ENCODE measurements at places on chromosomes 5 and 9.

DNA sequence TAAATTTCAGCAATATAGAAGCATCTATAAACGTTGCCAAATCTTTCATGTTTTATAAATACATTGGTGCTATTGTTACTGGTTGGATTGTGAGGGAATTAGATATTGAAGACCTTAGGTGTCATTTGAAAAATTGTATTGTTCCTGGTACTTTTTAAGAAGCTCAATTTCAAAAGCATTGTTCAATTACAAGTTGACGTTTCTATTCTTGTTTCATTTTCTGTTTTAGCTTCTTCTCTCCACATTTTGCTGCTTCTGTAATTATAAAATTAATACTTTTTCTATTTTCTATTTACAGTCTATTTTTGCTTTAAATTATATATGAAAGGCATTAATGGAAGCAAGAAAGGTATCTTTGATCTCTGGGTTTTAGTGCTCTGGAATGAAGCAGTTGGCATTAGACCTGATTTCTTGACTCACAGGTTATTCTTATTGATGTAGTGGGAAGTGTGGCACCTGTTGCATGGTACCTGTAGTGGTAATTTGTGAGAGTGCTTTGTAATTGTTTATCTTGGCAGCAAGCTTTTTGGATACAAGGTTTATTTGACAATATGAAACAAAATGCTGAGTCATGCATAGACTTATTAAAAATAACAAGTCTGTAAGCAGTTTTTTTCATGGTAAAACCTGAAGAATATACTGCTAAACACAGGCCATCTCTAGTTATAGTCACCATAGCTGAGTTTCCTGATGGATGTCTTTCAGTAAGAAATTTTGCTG lies 13.2 kb downstream of the MACIR start:
- no peak for DNase-seq

DNA sequence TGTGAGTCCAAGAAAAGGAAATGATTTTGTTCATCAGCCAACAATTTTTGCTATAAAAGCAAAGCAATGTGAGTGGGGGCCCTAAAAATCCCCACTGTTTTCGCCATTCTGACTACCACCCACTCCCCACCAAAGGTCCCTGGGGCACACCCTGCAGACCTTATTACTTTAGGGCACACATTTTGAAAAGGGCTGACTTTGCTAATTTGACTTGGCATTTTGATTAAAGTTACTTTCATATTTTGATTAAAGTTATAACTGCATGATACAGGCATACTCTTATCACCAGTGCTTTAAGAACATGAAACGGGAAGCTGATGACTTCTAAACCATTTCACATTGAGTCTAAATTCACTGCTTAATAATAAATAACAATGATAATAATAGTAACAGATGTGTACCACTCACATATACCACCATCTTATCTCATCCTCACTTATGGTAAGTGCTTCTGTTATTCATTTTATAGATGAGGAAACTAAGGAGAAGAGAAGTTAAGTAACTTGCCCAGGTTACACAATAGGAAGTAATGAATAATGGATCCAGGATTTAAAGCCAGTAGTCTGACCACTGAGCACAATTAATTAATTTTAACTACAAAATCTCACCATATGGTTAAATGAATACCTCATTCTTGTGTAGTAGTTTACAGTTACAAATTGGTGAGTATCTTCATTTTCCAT lies 25.4 kb upstream of the NR3C1 start:
- DNase-seq = no peak

DNA sequence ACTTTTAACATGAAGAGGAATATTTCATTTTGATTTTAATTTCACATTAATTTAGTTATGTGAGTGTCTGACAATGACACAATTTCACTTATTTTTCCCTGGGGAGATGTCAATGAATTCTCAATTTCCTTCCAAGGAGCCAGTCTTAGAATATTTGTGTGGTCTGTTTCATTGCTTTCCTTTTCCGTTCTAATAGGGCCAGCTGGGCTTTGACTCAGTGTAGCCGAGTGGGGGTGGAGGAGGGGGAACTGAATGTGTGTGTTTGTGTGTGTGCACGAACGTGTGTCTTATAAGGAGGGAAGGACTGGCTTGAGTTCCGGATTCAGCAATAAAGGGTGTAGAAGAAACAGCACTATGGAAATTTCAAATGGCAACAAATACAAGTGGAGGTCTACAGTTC lies 100.0 kb downstream of the BASP1 start:
- no peak for DNase-seq

- DNase-seq = no peak
These were observed 22.5 kb downstream of the C5orf22 start for GRCh38 chr5:31554552-31554951.

DNA sequence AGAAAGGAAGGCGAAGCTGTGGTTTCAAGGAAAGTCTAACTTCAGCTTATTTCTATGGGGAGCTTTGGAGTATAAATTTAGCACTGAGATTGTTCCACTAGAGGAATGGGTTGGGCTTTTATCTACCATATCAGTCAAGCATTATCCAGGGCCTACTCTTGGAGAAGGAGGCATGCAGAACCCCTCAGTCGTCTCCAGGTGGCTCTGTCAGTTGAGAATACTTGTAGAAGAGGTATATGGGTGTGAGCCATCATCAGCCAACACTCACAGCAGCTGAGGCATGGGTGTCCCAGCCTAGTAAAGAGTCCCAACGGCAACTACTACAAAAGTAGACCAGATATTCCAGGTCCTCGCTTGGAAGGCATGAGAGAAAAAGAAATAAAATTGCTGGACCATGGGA lies 548.5 kb upstream of the GRAMD2B start:
- DNase-seq = no peak

DNA sequence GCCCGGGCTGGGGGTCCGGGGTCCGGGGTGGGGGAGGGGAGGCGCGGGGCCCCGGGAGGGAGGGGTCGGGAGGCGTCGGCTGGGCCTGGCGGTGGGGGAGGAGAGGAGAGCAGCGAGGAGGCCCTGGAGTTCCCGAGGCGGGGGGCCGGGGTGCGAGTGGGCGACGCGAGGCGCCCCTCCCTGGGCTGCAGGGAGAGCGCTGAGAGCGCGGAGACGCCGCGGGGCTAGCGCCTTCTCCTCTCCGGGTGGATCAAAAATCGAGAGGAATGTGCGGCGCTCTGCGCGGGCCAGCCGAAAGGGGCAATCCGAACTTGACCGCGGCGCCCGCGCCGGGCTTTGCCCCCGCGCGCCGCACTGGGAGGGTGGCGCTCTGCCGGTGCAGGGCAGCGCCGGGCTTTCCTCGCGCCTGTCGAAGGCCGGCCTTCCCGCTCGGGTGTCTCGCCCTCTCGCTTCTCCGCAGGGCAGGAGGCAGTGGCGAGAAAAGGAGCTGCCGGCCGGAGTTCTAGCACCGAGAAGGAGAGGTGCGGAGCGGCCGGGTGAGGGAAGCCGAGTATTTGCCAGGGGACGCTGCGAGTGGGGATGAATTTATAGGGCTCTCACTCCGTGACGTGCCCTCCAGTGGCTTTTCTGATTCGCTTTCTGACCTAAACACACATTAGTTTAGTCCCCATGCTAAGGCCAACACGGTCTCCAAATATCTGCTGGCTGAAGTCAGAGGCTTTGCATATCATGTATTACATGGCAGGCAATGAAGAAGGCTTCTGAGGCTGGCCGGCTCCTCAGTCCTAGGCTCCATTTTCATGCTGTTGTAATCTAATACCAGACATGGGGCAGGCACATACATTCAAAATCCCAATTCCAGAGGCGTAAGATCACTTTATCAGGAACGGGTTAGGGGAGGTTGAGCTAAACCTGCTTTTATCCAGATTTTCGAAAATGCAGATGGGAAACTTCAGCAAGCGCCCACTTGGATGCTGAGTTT lies 503 bp upstream of the GDNF start:
- DNase-seq = no peak

All from activated T-helper 1 cell treated with Interleukin-2 at 50 U/mL for 16 hours (primary cell).